RWPE2 (cell line): ENCODE measurements at places on chromosomes 6 and 20.

- no peak for DNase-seq
Measured at GRCh38 chr6:87718662-87719433, 16.8 kb upstream of the AKIRIN2 start.

DNA sequence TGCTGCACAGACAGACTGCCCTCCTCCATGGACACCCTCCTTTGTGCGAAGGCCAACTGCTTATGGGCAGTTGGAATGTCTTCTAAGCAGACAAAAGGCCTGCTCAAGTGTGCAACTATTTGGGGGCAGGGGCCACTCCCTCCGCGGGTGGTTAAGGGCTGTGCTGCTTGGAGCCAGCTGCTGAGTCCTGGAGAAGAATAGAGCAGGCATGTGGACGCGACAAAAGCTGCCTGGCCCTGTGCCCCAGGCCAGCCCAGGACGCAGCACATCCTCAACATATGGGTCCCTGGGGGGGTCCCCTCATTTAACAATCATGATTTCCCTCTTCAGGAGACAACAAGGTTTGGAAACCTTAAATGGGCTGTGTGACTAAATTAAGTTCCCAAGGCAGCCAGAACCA, 45.5 kb upstream of the ENTPD6 start:
- no peak for DNase-seq

GRCh38 chr6:22146931-22147701, 149.7 kb downstream of the PRL start:
- DNase-seq = no peak

GRCh38 chr6:21309807-21310221, 283.7 kb upstream of the SOX4 start:
- DNase-seq = no peak

GRCh38 chr6:13256266-13257001, 71.9 kb downstream of the TBC1D7 start:
- no peak for DNase-seq

- no peak for DNase-seq
Measured at GRCh38 chr6:167508919-167509852, 184.3 kb downstream of the TTLL2 start.

DNA sequence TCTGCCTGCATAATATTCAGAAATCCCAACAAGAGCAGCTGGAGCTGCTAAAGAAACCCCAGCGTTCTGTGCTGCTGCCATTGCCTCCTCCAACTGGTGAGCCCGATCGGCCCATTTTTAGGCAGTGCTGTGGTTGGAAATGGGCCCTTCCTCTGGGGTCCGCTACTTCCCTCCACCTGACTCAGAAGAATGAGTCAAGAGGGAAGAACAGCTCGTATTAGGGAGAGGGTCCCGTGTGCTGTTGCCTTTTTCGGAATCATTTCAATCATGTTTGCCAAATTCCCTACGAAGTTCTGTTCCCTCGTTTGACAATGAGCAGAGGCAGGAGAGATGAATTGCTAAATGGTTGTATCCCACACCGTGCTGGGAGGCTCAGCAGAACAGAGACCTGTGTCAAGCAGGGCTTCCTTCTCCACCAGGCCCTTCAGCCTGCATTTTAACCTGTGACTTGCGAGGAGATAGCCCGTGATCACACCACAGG, 38.4 kb downstream of the THBS2 start:
- no peak for DNase-seq

DNA sequence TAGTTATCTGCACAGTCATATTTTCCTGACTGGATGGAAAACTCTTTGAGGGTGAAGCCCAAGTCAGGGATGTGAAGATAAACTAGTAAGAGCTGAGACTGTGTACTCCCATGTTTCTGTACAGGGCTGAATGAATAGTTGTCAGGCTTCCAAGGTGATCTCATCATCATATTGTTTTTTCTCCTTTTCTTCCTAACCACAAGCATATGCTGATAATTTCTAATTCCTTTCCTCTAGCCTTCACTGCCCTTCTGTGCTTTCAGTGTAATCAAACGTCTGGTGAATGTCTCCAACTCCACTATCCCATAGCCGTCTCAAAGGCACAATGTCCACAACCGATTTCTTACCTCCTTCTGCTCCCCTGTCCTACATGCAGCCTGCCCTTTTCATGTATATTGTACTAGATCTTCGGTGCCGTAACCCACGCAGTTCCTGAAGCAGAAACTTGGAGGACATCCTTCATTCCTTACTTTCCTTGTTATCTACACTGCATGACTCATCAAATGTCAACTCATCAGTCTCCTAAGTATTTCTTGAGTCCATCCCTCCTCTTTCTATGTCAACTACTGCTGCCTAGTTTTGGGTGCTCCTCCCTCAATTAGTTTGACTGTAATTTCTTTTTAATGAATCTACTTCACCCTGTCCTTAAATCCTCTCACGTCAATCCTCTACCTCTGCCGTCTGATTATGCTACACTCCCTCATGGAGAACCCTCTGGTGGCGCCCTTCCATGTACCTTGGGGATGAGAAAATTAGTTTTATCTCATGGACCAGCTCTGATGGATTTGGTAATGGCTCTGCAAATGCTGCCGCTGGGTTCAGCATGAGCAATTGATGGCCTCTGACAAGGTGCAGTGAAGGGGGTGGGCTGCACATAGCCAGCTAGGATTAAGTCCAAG, 21.9 kb downstream of the NCOA7 start:
- no peak for DNase-seq

GRCh38 chr6:17640477-17640917, 40.4 kb downstream of the FAM8A1 start:
- no peak for DNase-seq

- no peak for DNase-seq
Measured at GRCh38 chr6:45422503-45423110, 44.9 kb upstream of the SUPT3H start.

GRCh38 chr6:17962436-17963031, 24.9 kb downstream of the KIF13A start:
- no peak for DNase-seq

- no peak for DNase-seq
Measured at GRCh38 chr6:6287415-6287814, 33.0 kb downstream of the F13A1 start.

GRCh38 chr6:155219299-155219698, 44.5 kb upstream of the CLDN20 start:
- DNase-seq = no peak

- no peak for DNase-seq
Measured at GRCh38 chr6:36519352-36519751, 27.9 kb downstream of the STK38 start.

DNA sequence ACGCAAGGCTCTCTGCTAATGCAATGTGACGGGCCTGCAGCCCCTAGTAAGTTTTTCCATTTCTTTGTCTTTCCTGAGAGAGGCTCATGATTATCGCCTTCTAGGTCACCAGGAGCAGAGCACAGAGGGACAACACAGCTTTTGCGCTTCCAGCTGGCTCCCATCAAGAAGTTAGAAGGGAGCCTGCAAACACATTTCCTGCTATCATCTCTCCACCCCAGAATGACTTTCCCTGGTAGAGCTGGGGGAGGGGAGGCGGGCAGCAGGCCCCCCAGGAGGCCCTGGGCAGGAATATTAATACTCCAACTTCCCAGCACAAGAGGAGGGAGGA, 35.7 kb upstream of the CCDC167 start:
- no peak for DNase-seq

DNA sequence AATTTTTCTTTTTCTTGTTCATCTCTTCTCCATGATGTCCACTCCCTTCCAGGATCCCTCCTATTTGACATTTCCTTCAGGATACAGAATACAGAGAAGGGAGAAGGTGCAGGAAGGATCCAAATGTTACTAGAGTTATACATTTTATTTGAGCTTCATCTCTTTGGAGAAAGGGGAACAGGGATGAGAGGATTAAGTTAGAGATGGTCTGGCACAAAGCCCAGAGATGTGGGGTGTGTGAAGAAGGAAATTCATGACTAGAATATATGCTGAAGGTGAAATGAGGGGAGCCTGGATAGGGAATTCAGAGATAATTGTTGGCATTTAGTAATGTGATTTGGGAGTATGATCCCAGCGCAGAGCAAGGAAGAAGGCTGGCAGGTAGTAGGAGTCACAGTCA, 22.5 kb upstream of the SRPK1 start:
- DNase-seq = no peak

- no peak for DNase-seq
Measured at GRCh38 chr20:24766143-24766527, 182.9 kb upstream of the CST7 start.

DNA sequence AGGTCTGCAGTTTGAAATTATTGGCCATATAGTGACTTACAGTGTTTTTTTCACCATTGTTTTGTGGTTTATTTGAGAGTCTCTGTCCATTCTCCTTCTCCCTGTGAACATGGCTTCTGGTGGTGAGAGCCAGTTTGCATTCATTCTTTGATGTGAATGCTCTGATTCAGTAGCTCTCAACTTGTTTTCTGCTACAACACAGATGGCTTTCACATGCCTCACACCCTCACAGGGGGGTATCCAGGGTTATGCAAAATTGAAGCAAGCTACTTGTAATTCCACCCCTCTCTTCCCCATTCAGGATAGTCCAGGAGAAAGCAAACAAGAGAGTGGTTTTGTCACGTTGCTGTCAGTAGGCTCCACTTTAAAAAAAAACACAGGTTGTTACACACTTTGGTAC, 55.6 kb downstream of the SLX4IP start:
- DNase-seq = no peak

GRCh38 chr20:37349517-37350491, 3.9 kb downstream of the SRC start:
- peak; percentile 81 for DNase-seq

DNA sequence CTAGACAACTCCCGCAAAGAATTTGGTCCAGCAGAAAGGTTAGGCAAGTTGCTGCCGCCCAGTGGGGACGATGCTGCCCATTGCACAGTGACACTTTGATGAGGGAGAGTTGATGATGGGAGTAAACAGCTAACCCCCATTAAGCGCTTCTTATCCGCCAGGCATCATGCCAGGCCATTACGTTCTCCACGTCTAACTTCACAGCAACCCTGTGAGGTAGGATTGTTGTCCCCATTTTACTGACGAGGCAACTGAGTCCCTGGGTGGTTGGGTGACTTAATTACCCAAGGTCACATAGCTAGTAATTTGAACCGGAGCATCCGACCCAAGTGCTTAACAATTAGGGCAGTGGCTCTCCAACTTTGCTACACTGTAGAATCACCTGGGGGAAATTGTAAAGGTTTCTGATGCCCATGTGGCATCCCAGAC, 738 bp downstream of the RALGAPB start:
- DNase-seq = no peak

DNA sequence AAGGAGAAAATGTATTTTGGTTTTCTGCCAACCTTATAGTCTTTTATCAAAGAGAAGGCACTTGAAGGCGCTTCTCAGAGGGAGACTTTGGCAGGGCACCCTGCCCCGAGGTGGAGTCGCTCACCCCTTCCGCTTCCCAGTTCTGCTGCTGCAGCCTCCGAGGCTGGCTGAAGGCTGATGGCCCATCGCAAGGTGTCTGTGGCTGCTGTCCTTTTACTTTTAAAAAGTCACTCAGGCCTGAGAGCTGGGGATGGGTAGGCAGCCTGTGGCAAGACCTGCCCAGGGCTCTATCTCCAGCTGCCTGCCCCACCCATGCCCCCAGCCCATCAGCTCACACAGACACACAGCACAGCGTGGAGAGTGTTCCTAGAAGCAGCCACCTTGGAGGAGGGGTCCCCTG, 206.6 kb upstream of the CST7 start:
- no peak for DNase-seq

DNA sequence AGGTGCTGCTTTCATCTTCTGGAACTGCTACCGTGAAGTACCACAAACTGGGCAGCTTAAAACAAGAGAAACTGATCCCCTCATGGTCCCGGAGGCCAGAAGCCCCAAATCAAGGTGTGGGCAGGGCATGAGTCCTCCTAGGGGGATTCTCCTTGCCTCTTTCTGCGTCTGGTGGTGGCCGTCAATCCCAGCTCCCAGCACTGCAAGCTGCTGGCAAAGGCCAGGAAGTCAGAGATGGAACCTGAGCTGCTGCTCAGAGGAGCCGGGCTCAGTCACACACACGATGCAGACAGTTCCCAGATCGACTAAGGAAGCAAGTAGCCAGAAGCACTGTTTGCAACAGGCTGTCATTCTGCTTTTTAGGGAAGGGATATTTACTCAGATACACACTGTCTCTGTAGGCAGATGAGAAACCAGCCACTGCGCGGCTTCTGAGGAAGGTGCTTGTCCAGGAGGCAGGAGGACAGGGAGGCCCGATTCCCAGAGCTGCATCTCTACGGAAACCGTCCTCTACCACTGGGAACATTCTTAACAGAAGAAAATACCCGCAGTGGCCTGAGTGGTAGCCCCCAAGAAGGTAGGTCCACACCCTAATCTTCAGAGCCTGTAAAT, 15.5 kb downstream of the BHLHE23 start:
- DNase-seq = no peak

- no peak for DNase-seq
Measured at GRCh38 chr6:90715093-90715655, 128.3 kb upstream of the MAP3K7 start.

- no peak for DNase-seq
Measured at GRCh38 chr6:49468042-49468441, 4.9 kb downstream of the CENPQ start.

DNA sequence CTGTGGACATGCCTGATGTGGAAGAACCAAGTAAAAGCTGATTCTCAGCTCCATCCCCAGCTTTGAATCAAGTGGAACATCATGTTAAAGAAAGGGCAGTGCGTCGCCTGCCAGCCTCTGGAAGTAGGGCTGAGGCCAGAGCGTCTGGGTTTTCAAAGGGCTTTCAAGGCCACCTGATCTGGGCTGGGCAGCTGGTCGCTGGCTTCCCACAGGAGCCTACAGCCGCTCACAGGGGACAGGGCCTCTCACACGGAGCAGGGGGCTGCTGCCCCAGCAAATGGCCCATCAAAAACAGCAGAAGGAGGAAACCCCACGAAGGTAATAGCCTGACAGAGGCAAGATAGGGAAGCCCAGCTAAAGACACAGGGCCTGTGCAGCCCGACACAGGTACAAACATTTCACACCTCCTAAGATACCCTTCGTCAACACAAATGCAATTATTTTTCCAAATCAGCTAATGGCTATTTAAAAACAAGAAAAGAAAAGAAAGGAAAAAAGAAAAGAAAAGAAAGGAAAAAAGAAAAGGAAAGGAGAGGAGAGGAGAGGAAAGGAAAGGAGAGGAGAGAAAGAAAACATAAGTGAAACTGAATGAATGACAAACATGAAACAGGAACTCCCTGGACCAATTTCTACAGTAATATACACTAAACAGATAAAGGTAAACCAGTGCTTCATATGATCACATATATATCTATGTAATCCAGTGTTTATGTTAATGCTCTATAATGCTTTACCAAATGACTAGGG, 24.8 kb downstream of the RRBP1 start:
- DNase-seq = peak; percentile 18

- DNase-seq = no peak
Measured at GRCh38 chr6:135535989-135536414, 38.5 kb upstream of the AHI1 start.

GRCh38 chr6:160775792-160776580, 73.9 kb downstream of the PLG start:
- no peak for DNase-seq

GRCh38 chr6:40668203-40668602, 81.0 kb upstream of the LRFN2 start:
- DNase-seq = no peak
